ENCODE measurements at places on chromosomes 1 and 21. TPM values are rescaled to one million over a fixed set of nuclear protein-coding genes. Genes with fewer than 3 reads are reported as not detected.

DNA sequence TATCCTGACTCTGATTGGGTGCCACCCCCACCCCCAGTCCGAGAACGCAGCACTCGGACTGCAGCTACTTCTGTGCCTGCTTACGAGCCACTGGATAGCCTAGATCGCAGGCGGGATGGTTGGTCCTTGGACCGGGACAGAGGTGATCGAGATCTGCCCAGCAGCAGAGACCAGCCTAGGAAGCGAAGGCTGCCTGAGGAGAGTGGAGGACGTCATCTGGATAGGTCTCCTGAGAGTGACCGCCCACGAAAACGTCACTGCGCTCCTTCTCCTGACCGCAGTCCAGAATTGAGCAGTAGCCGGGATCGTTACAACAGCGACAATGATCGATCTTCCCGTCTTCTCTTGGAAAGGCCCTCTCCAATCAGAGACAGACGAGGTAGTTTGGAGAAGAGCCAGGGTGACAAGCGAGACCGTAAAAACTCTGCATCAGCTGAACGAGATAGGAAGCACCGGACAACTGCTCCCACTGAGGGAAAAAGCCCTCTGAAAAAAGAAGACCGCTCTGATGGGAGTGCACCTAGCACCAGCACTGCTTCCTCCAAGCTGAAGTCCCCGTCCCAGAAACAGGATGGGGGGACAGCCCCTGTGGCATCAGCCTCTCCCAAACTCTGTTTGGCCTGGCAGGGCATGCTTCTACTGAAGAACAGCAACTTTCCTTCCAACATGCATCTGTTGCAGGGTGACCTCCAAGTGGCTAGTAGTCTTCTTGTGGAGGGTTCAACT is 2.1 kb downstream of the RBM15 start:
- no peak for DNase-seq

DNA sequence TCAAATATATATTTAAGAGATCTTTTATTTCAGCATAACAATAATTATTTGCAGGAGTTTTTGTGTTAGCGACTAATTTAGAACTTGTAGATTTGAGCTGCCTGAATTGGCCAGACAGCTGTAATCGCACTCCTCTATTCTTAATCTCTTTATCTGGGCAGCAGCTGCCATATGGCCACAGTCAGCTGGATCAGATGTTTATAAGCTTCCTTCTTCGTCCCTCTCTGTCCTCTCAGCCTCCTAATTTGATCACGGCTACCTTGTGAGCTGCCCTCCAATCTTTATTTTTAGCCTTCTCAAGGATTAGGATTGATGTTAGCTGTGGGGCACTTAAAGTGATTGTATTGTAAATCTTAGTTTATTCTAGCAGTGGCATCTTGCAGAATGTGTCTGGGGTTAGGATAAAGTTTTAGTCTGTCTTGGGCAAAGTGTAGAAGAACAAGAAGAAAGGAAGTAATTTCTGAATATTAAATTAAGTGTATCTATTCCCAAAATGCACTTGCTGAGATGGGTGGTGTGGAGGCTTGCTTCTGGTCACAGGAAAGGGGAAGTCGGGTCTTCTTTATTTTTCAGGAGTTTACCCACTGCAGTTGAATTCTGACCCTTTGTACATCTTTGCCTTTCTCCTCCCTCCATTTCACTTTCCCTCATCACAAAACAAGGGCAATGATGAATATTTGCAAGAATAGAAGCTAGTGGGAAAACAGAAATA is 1.1 kb downstream of the ZBTB18 start:
- no peak for DNase-seq

DNA sequence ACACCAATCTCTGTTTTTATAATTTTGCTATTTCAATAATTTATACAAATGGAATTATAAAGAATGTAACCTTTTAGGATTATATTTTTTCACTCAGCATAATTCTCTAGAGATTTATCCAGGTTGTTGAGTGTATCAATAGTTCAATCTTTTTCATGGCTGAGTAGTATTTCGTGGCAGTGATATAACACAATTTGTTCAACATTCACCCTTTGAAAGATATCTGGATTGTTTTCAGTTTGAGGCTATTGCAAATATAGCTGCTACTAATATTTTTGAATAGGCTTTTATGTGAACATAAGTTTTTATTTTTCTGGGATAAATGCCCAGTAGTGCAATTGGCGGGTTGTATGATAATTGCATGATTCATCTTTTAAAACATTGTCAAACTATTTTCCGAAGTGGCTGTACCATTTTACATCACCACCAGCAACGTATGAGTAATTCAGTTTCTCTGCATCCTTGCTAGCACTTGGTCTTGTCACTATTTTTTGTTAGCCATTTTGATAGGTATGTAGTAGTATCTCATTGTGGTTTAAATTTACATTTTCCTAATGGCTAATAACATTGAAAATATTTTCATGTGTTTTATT is 55.6 kb upstream of the ABCD3 start:
- no peak for DNase-seq

DNA sequence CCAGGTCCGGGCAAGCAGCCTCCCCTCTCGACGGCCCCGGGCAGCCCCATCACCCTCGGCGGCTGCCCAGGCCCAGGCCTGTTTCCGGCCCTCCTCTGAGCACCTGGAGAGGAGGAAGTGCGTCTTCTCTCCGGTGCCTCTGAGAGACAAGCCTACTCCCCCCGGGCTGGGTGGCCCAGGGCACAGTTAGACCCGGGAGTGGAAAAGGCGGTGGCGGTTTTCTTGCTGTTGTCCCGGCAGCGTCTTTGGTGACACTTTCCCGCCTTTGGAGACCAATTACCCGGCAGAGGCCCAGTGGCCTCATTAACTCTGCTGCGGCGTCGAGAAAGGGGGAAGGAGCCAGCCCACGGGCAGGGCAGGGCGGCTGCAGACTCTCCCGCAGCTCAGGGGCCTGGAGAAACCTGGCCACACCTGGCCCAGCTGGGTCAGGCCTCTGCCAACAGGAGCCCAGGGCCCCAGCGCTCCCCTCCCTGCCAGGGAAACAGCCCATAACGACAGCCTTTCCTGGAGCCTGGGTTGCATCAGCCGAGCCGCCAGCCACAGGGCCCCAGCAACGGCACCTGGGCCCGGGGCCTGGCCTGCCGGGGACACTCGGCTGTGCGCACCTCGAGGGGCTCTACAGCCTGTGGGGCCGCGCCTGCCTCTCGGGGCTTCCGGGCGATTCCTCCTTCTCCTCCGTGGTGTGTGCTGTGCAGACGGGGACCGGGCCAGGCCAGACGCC is 28.4 kb upstream of the C1orf159 start:
- DNase-seq: no peak

DNA sequence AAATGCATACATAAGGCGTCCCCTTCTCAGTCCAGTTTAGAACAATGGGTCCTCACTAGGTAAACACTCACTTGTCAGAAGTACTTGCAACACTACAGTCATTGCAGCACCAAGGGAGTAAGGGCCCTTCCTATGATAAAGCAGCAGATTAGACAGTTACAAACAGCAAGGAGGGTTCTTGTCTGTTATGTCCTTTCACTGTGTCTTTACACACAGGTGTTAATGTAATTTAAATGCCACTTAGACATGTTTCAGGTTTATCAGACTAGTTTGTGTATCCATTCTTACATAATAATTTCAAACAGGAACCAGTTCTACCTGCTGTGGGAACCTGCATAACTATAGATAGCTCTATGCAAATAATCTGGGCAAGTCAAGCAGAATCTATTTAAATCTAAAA is 105.6 kb upstream of the USH2A start:
- peak; percentile 16 for DNase-seq

DNA sequence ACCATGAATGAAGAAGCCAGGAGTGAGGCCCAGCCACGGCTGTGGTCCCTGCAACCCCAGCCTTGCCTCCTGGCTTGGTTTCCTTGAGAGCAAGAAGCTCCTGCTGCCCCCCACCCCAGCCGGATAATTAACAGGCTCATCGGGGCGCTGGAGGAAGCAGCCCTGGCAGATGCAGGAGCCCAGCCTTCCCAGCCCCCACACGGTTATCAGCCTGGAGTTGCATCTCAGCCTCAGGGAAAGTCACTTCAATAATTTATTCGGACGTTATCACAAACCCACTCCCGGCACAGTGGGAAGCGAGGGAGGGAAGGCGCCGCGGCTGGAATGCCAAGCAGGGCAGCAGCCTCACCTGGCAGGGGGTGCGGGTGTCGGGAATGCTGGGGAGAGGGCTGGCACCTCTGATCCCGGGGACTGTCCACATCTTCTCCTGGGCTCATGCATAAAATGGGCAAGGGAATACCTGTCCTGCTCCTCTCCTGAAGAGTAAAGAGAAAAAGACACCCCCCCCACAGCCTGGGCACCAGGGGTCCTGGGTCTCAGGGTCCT is 43.3 kb upstream of the LRP8 start:
- no peak for DNase-seq

- DNase-seq: no peak
Observed at GRCh38 chr21:29851611-29852010, 88.2 kb downstream of the GRIK1 start.

- DNase-seq: no peak
Observed at GRCh38 chr1:101298663-101299062, 61.8 kb downstream of the S1PR1 start.

GRCh38 chr1:53267761-53268160 is 29.4 kb upstream of the MAGOH start:
- no peak for DNase-seq

DNA sequence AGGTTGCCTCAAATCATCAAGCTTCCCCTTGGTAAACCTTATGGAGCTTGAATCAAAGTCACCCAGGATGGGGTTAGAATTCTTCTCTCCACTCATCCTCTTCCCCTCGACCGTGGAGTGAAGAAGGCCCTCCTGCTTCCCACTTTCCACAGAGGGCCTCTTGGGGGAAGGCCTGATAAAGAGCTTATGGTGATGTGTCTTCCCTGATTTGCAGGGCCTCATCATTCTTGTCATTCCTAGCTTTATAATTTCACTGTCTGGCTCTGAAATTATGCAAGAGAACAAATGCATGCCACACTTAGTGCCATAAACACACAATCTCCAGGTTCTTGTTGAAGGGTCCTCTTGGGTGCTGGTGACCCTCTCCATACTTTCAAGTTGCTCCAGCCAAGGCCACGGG is 101.2 kb downstream of the HMGB4 start:
- DNase-seq: no peak

DNA sequence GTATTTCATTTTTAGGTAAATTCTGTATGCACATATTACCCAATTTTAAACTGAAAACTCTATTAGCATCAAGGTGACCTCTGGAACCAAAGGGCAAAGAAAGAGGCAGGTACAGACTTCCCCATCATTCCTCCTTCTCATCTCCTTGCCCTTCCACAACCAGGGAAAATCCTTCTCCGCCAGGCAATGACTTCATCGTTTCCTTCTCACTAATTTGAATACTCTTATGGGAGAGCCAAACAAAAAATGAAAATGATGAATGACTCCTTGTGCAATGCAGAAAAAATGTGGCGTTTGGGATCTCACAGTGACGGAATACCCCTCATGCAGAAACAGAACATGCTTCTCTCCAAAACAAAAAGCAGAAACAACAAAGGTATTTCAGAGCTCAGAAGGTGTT is 83.7 kb downstream of the HLCS start:
- DNase-seq: no peak

- DNase-seq: no peak
Observed at GRCh38 chr1:243842978-243843511, 7.0 kb downstream of the AKT3 start.

GRCh38 chr1:163335216-163335615 is 13.5 kb downstream of the NUF2 start:
- DNase-seq: no peak

DNA sequence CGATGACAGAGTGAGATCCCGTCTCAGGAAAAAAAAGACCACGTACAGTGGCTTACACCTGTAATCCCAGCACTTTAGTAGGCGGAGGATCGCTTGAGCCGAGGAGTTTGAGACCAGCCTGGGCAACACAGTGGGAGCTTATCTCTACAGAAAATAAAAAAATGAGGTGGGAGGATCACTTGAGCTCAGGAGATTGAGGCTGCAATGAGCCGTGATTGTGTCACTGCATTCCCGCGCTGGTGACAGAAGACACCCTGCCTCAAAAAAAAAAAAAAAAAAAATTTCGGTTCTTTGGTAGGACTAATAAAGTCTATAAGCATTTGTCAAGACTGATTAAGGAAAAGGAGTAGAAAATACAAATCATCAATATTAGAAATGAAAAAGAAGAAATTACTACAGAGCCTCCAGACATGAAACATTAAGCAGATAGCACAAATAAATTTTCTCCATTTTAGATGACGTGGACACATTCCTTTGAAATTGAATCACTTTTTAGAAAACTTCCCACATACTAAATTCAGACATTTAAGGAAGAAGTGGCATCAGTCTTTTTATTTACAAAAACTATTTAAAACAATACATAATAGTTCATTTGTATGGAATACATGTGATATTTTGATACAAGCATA is 30.4 kb downstream of the MORC3 start:
- DNase-seq: no peak

DNA sequence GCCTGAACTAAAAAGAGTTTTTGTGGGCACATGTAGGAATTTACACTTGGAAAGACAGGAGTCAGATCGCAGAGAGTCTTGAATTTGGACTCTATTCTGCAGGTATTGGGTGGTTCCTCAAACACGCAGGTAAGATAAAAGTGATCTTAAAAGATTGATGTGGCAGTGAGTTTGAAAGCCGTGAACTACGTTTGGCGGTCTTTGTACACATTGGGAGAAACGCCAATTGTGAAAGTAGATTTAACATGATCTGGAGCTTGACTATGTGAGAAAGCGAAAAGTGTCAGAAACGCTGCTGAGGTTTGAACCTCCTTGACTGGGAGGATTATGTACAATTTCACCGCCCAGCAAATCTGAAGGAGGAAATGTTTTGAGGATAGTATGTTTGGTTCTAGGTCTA is 1.5 kb upstream of the PPP2R5A start:
- no peak for DNase-seq

Gene CHIT1
- 0.25 TPM for polyA plus RNA-seq

Gene FCRL1
- 0.45 TPM for polyA plus RNA-seq

Gene GPR89A
- 37.6 TPM for polyA plus RNA-seq

Gene ELAVL4
- polyA plus RNA-seq: 1.4 TPM

Gene HRNR
- polyA plus RNA-seq: 0.04 TPM

Gene RYR2
- polyA plus RNA-seq: 9.0 TPM

Gene TSACC
- 1.0 TPM for polyA plus RNA-seq
